Stimulated activated CD4-positive, alpha-beta T cell treated with anti-CD3 and anti-CD28 coated beads, Interleukin-1b, Interleukin-23, amount 100 ng/mL, for 1 hour (primary cell): ENCODE measurements at places on chromosomes 12 and 14.

DNA sequence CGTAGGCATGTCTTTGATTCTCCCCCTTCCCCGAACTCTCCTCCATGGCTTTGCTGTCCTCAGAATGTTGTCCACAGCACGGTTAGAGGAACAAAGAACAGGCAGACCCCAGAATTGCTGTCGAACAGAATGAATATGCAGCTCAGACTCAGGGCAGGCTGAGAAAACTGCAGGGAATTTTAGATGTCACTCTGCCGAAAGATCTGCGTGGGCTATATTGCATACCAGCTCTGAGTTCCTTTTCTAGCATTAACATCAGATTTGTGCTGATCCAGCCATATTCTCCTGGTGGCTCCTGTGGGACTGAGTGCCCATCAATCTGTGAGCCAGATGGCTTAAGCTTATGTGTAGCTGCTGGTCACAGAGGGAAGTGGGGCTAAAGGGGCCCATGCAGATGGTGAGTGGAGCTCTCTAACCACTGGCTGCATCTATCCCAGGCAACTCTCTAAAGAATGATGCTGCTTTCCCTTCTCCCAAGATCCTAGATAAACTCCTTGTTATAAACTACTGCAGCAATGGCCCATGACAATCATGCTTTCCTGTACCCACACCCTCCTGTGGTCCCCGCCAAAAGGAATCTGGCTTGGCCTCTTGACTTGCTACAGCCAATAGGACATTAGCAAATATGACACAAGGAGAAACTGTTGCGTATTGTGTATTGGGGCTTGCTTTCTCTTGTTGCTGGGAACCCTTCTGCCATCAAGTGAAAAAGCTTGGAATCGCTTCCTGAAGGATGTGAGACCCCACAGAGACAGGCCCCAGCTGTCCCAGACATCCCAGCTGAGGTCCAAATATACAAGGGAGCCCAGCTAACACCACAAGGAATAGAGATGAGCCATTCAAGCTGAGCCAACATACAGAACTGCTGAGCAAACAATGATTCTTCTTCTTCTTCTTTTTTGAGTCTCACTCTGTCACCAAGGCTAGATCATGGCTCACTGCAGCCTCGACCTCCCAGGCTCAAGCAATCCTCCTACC, 101.3 kb downstream of the FOXN3 start:
- no peak for DNase-seq

- DNase-seq, result no peak
Measured at GRCh38 chr12:105443802-105444652, 113.5 kb downstream of the C12orf75 start.

DNA sequence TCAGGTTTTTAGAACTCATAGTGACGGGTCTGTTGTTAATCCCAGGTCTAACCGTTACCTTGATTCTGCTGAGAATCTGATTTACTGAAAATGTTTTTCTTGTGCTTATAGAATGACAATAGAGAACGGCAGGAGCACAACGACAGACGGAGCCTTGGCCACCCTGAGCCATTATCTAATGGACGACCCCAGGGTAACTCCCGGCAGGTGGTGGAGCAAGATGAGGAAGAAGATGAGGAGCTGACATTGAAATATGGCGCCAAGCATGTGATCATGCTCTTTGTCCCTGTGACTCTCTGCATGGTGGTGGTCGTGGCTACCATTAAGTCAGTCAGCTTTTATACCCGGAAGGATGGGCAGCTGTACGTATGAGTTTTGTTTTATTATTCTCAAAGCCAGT, 34.4 kb downstream of the PSEN1 start:
- no peak for DNase-seq

DNA sequence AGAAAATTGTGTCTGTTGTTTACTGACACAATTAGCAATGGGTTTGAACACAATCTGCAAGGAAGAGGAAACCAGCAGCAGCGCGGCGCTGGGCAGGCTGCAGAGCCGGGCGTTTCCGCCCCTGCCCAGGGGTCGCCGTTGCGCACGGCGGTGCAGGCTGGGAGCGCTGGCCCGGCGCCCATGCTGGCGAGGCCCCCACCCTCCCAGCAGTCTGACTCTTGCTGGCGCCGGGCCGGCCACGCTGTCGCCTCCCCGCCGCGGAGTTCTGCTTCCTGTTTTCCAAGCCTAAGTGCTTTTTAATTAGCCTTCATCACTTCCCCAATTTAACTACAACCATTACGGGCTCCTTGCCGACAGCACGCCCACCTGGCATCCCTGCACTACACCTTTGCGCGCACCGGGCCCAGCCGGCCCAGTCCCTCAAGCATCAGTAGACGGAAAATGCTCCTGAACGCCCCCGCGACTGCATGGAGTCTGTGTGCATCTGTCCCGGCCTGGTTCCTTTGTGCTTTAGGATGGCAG, 212.1 kb downstream of the GXYLT1 start:
- no peak for DNase-seq

GRCh38 chr14:101948666-101949216, 15.6 kb upstream of the DYNC1H1 start:
- no peak for DNase-seq

DNA sequence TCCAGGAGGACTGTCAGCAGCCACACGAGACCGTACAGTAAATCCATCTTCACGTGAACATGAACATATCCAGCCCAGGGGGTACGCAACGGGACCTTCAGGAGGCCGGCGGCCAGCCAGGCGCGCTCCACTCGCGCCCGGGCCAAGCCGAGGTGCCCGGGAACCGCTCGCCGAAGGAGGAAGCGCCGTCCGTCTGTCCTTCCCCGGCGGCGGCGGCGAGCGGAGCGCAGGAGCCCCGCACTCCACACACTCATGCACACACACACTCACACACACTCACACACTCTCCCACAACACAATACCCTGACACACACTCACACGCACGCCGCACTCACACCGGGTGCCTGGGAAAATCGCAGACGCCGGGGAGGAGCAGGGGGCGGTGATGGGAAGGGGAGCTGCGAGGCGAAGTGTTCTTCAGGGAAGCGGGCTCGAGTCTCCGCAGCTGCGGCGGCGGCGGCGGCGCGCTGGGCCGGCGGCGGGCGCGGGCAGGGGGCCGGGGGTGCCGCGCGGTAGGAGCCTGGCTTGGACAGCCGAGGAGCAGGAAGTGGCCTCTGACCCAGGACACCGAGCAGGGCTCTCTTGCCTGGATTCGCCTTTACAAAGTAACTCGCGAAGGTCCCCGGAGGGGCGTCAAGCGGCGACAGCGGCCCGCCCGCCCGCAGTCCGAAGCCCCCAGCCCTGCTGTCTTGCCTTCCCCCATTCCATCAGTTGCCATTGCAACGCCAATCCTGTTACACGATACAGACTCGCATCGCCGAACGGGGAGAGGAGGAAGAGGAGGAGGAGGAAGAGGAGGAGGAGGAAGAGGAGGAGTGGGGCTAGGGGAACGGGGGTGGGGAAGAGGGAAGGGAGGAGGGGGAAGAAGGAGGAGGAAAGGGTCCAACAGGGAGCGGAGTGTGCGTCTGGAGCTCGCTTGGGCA, 601 bp downstream of the MDGA2 start:
- no peak for DNase-seq

DNA sequence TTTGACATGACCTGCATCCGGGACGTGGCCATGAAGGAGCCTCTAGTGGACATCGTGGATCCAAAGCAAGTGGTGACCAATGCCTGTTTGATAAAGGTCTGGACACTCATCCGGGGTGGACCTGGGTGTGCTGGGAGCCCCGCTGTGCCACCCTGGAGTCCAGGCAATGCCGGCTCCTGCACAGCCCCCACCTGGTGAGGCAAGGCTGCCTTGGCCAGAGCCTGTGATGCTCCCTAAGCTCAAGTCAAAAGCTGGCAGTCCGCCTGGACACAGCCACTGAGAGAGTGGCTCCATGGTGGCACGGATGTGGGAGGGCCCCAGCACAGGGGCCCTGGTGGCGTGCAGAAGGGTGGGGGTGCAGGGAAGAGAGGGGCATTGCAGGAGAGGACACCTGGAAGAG, 85.9 kb downstream of the PRMT8 start:
- DNase-seq, result no peak

GRCh38 chr14:104206281-104206904, 68.0 kb downstream of the KIF26A start:
- DNase-seq, result no peak

DNA sequence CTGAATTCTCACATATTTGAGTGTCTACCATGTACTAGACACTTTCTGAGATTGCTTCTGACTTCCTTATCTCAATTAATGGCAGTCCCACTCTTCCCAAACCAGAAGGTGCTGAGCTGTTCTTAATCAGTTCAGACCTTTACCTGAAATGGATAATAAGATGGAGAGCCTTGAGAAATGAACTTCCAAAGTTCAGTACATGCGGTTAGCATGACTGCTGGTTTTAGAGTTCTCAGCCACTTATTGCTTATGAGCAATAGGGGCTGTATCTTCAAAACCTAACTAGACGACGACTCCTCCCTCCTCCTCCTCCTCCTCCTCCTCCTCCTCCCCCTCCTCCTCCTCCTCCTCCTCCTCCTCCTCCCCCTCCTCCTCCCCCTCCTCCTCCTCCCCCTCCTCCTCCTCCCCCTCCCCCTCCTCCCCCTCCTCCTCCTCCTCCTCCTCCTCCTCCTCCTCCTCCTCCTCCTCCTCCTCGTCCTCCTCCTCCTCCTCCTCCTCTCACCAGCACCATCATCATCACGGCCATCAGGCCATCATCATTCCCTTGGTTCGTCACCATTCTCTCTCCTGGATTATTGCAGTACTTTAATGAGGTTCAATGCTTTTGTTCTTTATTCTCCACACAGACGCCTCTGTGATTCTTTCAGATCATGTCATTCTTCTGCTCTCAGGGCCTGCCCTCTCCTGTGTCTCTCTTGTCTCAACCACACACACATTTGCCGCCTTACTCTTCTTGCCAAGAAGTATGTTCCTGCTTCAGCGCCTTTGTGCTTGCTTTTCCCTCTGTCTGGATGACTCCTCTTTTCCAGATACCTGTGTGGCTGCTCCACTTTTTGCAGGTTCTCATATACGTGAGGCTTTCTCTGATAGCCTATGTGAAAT, 2.7 kb downstream of the PCNX1 start:
- DNase-seq, result no peak

- no peak for DNase-seq
Measured at GRCh38 chr12:113238309-113238708, 17.0 kb downstream of the TPCN1 start.

DNA sequence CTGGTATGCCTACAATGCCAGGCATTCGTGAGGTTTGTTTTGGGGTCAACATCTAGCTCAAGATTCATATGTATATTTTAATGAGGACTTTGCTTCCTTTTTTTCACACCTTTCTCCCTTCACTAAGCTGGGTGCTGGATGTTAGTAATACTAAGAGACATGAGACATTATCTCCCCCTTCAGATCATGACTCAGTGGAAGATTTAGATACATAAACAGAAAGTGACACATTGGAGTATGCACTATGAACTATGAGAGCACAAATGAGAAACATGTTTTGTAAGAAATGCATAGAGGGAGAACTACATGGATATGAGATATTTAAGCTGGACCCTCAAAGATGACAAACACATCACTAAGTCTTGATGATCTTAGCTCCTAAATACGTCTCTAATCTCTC, 286.3 kb downstream of the RPAP3 start:
- no peak for DNase-seq

DNA sequence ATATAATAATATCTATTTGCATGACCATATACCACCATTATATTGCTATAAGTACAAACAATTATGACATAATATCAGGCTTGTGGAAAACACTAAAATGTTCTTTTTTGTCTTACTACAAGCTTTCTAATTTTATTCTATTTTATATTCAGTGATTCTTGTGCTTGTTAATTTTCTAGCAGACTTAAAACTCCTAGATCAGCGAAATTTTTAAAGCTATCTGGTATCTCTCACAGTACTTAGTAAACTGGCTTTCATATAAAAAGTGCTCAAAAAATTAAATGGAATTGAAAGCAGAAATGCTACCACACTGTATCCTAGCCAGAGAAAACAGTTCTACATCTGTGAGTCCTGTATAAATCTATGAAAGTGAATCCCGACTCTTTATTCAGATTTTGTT, 105.3 kb downstream of the PAX9 start:
- DNase-seq, result no peak

DNA sequence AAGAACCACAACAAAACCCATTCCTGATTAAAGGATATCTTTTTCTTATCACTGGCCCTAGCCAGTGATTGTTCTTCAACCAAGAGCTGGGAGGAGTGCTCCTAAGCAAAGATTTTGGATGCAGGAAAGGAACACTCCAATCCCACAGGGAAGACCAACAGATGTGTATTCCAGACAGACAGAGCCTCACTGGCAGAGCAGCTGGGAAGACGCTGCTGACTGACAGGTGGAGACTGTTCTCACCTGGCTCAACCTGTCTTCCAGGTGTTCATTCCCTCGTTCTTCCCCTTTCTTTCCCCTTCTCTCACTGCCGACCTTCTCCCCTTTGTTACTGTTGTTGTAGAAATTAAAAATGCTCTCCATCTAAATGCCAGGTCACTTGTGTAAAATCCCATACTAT, 89.7 kb upstream of the CCDC198 start:
- DNase-seq, result no peak

- DNase-seq, result no peak
Measured at GRCh38 chr12:66915306-66915904, 236.5 kb upstream of the GRIP1 start.

DNA sequence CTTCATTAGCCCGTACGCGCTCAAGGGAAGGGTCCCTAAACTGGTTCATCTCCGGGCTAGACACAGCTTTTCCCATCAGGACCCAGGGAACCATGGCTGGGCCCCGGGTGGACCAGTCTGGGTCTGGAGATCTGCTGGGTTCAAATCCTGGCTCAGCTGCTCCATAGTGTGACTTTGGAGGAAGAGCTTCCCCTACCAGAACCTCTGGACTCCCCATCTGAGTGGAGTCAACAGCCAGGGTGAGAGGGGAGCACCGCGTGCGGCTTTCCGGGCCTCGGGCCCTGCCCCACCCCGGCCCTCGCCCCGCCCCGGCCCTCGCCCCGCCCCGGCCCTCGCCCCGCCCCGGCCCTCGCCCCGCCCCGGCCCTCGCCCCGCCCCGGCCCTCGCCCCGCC, 41.2 kb downstream of the BEGAIN start:
- DNase-seq, result peak; percentile 27

DNA sequence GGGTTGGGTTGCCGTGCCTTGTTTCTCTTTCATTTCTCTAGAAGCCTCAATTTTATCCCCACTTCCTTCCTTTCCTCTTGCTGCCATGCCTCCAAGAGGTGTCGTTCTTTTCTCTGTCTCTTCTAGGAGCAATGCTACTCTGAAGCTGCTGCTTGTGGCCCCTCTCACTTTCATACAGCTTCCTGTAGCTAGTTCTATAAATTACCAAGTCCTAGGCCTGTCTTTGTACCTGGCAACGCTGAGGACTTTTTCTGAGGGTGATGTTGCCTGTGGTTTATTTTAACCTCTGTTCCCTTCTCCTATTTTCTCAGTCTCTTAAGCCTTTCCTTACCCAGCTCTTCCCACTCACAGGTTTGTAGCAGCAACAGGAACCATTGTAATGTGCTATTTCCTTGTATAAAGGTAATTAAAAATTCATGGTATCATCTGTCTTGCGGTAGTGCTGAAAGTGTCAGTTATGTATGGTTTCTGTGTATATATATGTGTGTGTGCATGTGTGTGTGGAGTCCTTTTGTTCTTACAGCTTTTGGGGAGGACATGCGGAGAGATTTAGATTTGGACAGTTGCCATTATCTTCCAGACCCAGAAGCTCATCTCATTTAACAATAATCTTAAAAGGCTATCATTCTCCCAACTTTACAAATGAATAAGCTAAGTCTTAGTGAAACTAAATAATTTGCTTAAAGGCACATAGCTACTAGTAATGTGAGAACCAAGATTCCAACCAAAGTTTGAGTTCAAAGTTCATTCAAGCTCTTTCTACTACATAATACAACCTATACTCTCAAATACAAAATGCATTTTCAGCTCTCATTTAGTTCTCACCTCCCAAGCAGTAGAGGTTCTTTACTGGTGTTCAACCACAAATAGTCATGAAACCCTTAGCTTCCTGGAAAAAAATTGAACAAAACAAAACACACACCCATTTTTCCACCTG, 43.8 kb downstream of the DDHD1 start:
- no peak for DNase-seq

- DNase-seq, result no peak
Measured at GRCh38 chr14:95233702-95234241, 76.4 kb upstream of the DICER1 start.
